ENCODE measurements at places on chromosomes 12 and 14.

DNA sequence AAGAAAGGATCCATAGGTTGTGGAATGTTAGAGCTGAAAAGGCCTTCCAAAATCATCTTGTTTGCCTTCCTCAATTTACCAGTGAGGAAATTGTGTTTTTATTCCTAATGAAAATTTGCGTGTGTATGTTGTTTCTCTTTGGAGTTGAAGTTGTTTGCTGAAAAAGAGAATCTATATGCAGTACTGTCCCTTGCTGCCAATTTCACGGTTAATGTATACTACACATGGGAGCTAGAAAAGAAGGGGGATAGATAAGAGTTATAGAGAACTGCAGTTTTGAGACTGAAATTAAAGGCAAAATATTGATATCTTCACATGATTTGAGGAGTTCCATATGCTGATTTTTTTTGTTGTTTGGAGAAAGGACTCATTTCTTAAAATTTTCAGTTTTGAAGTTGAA lies 62.0 kb upstream of the LRTM2 start:
- no peak for DNase-seq

GRCh38 chr12:39905152-39905551 lies 200.7 kb downstream of the SLC2A13 start:
- no peak for DNase-seq

- no peak for DNase-seq
Observed at GRCh38 chr14:100592972-100593371, 5.8 kb upstream of the BEGAIN start.

GRCh38 chr14:90987140-90987539 lies 73.3 kb downstream of the RPS6KA5 start:
- no peak for DNase-seq

DNA sequence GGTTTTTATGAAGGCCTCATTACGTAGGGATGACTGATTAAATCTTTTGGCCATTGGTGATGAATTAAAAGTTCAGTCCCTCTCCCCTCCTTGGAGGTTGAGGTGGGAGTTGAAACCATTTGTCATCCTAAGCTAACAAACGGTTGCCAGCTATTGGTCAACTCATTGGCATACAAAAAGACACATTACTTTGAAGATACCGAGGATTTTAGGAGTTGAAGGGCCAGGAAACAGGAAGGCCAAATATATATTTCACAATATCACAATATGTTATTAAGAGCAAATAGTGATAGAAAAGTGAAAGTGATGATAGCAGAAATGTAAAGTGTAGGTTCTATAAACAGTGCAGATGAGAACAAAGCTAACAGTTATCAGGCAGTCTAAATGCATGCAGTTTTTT lies 24.4 kb downstream of the RCOR1 start:
- no peak for DNase-seq

DNA sequence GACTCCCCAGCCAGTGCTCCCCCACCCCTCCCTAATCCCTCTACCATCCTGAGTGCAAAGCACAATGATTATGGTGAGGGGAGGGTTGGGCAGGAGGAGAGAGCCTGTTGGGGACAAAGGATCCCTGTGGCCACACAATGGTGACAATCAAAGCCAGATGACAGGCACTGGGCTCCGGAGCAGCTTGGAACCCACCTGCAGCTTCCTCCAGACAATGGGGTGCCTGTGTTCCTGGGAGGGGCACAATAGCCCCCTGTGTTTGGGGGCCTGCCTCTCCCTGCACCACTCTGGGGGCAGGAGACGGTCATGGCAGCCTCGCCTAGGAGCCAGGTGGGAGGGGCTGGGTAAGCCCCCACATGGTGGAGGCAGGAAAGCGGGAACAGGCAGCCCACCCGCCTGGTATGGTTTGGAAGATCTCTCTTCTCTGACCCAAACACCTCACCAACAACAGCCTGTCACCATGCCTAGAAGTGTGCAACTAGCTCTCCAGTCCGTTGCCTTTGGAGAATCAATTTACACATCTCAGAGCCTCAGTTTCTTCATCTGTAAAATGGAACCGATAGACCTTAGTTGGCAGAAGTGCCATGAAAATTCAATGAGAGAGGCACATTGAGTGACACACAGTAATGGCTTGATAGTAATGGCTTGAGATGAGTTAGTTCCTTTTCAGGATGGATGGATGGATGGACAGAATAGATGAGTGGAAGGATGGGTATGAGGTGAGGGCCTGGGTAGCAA lies 53.0 kb downstream of the MVK start:
- DNase-seq = no peak

- no peak for DNase-seq
Observed at GRCh38 chr14:72715215-72715849, 178.6 kb downstream of the DPF3 start.

- no peak for DNase-seq
Observed at GRCh38 chr14:54759982-54760585, 142.5 kb downstream of the GCH1 start.

DNA sequence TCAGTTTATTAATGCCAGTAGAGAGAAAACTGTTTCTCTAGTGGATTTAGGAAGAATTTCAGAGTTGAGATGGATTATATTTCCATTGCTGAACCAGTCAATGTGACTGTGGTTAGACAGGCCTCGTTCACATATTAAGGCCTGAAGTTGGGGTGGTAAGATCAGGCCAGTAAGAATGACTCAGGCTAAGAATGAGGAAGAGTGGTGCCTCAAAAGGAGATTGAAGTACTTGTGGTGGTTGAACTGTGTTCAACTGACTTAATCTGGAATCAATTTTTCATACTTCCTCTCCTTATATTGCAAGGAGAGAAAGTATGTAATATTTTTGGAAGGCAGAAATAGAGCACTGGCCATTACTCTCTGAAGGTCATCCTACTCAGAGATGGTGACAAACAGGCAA lies 37.8 kb upstream of the ATF7IP start:
- no peak for DNase-seq

DNA sequence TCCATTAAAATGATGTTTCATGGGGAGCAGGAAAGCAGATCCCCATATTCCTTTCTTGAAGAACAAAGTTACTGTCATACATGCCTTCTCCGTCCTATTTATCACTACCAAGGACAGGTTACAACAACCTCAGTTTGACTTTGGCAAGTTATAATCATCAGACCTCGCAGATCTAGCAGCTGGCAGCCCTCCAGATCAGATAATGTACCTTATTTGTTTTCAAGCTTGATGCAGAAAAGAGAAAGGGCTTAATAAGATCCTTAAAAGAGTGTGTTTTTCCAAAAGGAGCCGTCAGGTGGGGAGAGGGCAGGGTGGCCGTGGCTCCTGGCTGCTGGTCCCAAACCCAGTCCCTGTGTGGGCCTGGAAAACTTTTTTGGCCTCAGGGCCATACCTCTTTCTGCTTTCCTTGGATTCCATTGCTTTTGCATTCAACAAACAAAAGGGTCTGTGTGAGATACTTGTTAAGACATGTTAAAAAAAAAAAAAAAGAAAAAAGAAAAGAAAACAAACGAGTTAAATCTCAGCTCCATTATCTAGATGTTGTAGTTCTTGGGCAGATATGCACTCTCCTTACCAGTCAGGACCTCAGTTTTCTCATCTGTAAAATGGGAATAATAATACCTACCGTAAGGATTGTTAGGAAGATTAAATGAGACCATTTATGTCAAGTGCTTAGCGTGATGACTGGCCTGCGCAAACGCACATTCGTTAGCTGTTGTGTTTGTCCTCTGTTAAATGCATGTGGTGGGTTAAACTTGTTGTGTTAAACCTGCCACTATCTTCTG lies 64.6 kb downstream of the B4GALNT3 start:
- DNase-seq = no peak

DNA sequence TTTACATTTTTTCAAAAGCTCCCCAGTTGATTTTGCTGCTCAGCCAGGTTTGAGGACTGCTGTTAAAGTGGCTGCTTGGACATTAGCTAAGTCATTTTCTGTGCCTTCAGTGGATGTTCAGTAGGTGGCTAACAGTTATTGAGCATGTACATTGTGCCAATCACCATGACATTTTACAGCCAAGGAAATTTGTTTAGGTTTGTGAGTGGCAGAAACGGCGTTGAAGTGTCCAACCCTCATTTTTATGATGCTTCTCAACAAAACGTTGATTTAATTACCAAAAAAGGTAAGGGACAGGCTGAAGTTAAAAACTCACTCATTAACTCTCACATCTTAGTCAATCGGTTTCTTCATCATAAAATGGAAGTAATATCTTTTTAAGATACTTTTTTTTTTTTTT lies 37.0 kb upstream of the LRIG3 start:
- DNase-seq = no peak

GRCh38 chr14:66365388-66365787 lies 120.8 kb upstream of the CCDC196 start:
- no peak for DNase-seq

DNA sequence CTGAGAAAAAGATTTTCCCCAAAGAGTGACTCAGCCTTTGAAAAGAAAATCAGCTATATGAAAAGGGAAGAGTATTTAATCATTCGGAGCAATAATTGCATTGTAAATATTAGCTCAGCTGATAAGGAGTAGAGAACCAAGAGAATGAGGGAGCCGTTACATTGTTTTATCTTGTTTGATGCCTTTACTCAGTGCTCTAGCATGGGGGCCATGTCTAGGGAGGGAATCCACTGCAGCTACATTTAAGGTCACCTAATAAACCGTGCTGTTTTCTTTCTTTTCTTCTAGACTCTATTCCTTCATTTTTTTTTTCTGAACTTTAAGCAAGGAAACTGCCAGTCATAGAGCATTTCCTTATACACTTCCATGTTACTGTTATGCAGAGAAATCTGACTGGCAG lies 447.0 kb downstream of the DIO2 start:
- DNase-seq = no peak

DNA sequence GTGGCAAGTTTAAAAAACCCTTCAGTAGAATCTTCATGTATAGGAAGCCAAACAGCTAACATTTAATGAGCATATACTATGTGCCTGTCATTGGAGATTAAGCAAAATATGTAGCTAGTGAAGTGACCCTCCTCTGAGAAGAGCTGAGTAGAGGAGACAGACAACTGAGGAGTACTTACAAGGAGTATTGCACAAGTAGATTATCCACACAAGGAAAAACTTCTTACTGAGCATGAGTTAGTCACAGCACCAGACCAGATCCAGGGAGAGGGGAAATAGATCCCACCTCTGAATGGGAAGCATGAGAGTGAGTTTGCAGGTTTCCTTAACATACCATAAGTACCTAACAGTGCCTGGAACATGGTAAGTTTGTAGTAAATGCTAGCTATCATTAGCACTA lies 33.0 kb downstream of the FRMD6 start:
- DNase-seq = no peak

DNA sequence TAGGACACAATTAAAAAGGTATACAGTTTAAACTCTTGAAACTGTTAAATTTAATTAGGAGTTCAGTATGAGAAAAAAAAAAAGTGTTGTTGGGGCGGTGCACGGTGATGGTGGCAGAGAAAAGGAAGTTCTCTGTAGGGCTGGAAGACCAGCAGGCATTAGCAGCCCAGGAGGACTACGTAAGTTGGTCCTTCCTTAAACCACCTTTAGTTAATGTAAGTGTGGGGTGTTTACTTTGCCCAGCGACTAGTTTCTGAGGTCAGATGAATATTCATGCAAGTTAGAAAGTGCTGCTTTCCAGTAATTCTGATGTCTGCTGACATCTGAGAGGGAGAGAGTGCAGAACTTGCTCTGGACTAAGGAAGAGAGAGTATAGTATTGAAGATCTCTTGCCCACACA lies 54.9 kb downstream of the NKX2-1 start:
- DNase-seq = no peak

GRCh38 chr12:2336409-2336829 lies 283.6 kb downstream of the CACNA1C start:
- no peak for DNase-seq

DNA sequence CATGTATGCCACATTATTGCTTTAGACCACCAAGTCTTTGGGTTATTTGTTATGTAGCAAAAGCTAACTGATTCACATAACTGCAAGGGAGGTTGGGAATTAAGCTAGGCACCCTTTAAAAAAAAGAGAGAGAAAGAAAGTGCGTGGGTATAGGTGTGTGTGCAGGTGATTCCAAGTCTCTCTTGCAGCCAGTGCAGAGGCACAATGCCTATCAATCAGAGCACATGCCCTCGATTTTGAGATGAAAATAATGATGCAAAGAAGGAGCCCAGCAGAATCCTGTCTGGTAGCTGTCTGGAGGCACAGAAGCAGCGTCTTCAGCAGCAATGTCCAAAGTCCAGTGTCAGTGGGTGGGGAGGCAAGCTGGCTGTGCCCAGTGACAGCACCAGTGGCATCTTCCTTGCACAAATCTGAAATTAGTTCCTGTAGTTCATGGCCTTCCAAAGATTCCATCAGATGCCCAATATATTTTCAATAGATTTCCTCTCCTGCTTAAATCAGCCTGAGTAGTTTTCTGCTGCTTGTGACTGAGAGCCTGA lies 62.4 kb upstream of the TBPL2 start:
- no peak for DNase-seq

DNA sequence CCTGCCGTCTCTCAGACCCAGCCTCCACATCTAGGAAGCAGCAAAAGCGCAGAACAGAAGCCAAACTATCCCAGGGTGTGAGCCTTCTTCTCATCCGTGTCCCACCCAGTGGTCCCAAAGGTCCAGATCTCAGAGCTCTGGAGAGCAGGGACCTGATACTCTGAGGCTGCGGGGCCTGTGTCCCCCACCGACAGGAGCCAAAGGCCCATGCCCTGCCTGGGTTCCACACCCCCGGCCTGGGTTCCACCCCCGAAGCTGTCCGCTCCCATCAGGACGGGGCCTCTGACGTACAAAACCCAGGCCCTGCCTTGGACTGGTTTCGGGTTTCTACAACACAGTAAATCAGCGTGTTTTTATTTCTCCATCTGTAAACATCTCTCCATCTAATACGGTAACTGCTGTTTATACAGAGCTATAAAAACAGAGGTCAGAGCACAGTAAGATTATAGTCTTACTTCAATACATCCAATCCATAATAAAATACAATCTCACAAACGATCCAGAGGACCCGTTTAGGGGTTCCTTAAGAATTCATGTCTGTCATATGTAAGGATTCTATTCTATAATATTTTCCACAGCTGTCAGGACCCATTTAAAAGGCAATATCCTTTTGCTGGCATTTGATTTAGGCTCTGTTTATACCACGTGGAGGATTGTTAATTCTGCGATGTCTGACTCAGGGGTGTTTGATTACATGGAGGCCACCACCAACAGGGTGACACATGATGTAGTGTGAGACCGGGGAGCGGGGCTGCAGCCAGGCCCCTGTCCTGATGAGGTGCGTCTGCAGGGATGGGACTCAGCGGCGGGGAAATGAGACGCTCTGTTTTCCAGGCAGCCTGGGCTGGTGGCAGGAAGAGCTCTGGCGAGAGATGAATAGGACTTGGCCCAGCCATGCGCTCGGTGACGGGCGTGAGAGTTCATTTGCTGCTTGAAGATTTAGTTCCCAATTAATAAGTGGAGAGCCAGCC lies 110.3 kb downstream of the DICER1 start:
- no peak for DNase-seq

DNA sequence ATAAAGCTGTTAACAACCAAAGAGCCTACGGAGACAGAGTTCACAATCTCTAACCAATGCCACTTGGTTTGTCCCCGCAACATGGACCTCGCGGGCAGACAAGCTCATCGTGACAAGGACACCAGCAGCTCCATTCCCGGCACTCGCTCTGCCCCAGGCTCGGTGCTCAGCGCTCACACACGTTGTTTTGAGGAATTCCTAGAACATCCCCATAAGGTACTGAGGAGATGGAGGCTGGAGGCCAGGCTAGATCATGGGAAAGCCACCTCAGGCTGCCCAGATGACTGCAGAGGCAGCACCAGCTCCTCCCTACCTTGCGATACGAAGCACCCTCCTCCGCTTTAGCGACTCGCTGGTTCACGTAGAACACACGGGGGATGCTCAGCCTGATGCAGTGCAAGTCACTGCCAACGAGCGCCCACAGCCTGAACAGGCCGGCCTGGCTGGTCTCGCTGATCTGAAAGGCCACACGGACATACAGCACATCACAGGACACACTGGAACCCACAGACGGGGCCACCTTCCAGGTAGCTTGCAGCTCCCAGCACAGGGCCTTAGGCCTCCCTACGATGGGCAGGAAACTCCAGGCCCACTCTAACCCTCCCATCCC lies 30.1 kb downstream of the P2RX2 start:
- DNase-seq = no peak
